ENCODE measurements at places on chromosomes 2 and 18. TPM values are rescaled to one million over a fixed set of nuclear protein-coding genes. Genes with fewer than 3 reads are reported as not detected.

HRH4 gene
- total RNA-seq, result not detected

DNA sequence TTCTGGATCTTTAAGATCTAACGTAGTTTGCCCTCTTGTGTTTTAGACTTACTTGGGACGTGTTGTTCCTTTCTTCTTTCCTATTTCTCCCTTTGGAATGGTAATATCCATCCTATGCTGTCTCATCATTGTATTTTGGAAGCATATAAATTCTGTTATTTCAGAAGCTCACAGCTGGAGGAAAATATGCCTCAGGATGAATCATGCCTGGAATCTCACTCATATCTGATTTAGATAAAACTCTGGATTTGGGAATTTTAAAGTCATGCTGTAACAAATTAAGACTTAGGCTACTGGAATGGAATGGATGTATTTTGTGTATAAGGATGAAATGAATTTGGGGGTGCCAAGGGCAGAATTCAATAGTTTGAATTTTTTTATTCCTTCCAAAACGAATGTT is 245.2 kb upstream of the GULP1 start:
- H3K27ac ChIP-seq, result no peak overlapping the region
- no peaks in the 10 kb centered on the region for H3K27me3 ChIP-seq
- DNase-seq, result no peak
- peaks cover 3% of the 10 kb centered on the region for H3K36me3 ChIP-seq

DNA sequence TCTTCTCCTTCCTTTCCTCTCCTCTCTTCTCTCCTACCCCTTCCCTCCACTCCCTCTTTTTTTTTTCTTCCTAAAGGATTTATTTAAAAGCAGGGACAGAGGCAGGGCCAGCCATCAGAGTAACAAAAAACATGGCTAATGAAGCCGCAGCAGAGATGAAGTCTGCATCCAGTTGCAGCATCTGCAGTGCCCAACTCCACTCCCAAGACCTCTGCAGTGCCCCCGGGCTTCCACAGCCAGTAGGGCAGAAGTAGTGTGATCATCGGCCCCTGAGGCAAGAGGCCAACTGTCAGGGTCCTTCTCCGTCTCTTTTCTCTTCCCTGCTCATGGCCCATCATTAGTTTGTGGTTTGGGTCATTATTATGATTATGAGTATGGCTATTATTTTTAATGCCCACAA is 4.2 kb upstream of the EGR4 start:
- H3K36me3 ChIP-seq, result no peaks in the 10 kb centered on the region
- H3K4me3 ChIP-seq, result no peak overlapping the region
- H3K27me3 ChIP-seq, result peaks cover 77% of the 10 kb centered on the region
- no peak for DNase-seq
- no peak overlapping the region for H3K27ac ChIP-seq
- peaks cover 2% of the 10 kb centered on the region for H3K4me1 ChIP-seq

- peaks cover 3% of the 10 kb centered on the region for H3K4me1 ChIP-seq
- no peak for DNase-seq
- no peaks in the 10 kb centered on the region for H3K27me3 ChIP-seq
- H3K4me3 ChIP-seq, result no peak overlapping the region
- H3K27ac ChIP-seq, result no peak overlapping the region
- H3K36me3 ChIP-seq, result peaks cover 61% of the 10 kb centered on the region
Measured at GRCh38 chr2:86492048-86492453, 50.9 kb downstream of the KDM3A start.

ROCK2 gene
- total RNA-seq, result 62.3 TPM

- H3K27me3 ChIP-seq, result peaks cover 2% of the 10 kb centered on the region
- no peak overlapping the region for H3K27ac ChIP-seq
- H3K4me3 ChIP-seq, result no peak overlapping the region
- H3K36me3 ChIP-seq, result no peaks in the 10 kb centered on the region
Measured at GRCh38 chr18:32530947-32531651, 60.4 kb upstream of the GAREM1 start.

DNA sequence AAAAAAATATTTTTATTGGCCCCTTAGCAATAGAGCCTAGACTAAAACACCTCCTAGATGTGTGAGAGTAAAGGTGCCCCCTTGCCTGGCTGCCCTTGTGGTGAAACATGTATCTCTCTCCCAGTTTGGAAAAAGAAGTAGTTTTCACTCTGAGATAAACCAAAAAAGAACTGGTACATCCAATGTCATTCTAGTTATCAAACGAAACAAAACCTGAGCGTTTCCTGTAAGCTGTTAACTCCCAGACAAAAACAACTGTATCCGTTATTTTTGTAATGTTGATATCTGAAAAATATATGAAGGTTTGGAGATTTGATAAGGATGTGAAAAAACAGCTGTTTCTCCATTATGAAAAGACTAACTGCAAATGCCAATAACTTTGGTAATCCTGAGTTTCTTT is 24.3 kb downstream of the HEATR5B start:
- H3K4me1 ChIP-seq, result no peaks in the 10 kb centered on the region
- no peaks in the 10 kb centered on the region for H3K27me3 ChIP-seq
- no peak overlapping the region for H3K4me3 ChIP-seq

DLGAP1 gene
- 6.0 TPM for total RNA-seq

GRCh38 chr2:72141881-72142451 is 5.7 kb downstream of the CYP26B1 start:
- peaks cover 40% of the 10 kb centered on the region for H3K4me1 ChIP-seq
- no peak overlapping the region for H3K4me3 ChIP-seq
- peaks cover 3% of the 10 kb centered on the region for H3K36me3 ChIP-seq

DNA sequence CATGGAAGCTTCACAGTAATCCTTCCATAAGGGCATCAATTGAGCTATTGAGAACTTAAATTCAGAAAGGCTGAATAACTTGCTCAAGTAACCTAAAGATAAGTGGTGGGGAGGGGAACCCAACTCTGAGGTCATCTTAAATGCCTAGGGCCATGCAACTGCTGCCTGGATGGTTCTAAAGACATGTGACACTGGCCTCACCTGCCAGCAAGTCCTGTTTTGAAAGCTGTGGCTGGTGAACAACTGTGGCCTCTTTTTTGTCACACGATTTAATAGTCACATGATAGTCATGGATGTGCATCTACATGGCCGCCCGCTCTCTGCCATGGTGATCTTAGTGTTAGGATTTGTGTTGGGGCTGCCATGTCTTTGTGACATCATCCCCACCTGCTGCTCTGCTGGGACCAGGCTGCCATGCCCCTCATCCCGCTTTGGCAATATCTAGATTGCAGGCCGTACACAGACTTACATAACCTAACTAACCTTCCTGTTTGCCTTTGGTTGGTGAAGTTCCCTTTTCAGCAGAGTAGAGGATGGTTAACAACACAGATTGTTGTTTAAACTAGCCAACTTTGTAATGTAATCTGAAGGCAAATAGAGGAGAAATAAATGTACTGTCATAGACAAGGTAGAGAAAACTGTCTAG is 177.9 kb upstream of the SH3BP4 start:
- H3K36me3 ChIP-seq, result no peaks in the 10 kb centered on the region
- H3K27ac ChIP-seq, result no peak overlapping the region
- H3K4me1 ChIP-seq, result peaks cover 34% of the 10 kb centered on the region
- no peak for DNase-seq
- H3K4me3 ChIP-seq, result no peak overlapping the region
- no peaks in the 10 kb centered on the region for H3K27me3 ChIP-seq

POTEC gene
- not detected for total RNA-seq

DNA sequence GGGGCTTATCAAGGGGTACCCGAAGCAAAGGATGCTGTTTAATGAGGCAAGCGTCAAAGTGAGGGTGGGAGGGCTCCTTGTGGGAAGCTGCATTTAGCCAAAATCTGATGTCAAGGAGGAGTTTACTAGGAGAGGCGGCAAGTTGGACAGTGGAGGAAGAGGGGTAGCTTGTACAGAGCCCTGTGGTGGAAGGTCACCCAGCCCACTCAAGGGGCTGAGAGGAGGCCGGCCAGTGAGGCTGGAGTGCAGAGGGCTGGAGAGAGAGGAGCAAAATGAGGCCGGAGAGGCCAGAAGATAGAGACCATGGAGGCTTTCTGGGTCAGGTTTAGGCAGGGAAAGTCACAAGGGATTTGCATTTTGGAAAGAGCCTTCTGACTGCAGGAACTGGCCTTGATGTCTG is 49.5 kb downstream of the ASB1 start:
- no peak for DNase-seq
- H3K27me3 ChIP-seq, result no peaks in the 10 kb centered on the region
- H3K4me3 ChIP-seq, result no peak overlapping the region
- H3K36me3 ChIP-seq, result peaks cover 37% of the 10 kb centered on the region

EFEMP1 gene
- 9.5 TPM for total RNA-seq

All from chondrocyte (in vitro differentiated cells).